ENCODE measurements at places on chromosomes 3 and 15.

DNA sequence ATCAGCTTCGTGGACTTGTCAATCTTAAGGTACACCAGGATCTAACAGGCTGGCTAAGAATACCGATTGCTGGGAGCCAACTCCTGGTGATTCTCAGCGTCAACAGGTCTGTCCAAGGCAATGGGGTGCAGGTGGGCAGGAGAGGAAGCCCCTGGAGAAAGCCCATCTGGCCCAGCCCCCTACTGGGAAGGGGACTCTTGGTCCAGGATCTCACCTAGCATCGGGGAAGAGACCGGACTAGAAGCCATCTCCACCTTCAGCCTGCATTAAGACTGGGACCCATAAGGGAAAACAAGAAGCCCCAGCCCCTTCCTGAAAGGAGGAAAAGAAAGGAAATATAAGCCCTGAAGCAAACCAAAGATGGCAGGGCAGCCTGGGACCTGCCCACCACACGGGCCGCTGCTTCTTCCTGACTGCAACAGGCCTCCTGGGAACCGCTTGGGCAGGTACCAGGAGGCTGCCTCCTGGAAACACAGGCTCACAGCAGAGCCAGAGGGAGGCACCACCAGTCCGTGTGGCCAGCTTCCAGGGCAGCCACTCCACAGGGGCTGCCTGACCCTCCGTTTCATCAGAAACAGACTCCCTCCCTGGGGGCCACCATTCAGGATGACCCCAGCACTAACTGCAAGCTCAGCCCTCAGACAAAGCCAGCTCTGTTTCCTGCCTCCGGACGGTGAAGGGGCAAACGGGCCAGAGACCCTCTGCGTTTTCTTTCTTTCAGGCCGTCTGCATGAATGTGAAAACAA lies 100.2 kb downstream of the LRIG1 start:
- DNase-seq, result no peak

DNA sequence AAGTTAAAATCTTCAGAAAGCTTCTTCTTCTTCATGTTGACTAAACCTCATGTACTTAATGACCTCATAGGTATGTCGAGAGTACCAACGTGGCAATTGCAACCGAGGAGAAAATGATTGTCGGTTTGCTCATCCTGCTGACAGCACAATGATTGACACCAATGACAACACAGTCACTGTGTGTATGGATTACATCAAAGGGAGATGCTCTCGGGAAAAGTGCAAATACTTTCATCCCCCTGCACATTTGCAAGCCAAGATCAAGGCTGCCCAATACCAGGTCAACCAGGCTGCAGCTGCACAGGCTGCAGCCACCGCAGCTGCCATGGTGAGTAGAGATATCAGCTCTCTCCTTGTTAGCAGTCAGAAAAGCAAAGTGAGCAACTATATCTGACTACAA lies 176.5 kb downstream of the MBNL1 start:
- DNase-seq, result no peak

GRCh38 chr3:94433811-94434210 lies 370.9 kb downstream of the NSUN3 start:
- no peak for DNase-seq

DNA sequence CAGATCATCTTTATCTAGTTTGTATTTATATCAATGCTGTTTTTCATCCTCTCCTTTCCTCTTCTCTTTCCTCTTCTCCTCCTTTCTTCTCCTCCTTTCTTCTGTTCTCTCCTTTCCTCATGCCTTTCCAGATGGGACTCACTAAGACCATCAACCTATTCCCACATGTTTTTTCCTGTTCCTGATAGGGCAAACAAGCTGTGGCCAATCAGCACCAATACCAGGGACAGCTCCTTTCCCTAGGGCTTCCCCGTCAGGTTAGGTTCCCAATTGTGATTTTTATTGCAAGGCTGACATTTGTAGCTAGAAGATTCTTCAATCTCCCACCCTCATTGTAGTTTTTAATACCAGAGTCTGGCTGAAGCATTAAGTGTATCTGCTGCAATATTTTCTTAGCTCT lies 76.3 kb upstream of the COL8A1 start:
- no peak for DNase-seq

DNA sequence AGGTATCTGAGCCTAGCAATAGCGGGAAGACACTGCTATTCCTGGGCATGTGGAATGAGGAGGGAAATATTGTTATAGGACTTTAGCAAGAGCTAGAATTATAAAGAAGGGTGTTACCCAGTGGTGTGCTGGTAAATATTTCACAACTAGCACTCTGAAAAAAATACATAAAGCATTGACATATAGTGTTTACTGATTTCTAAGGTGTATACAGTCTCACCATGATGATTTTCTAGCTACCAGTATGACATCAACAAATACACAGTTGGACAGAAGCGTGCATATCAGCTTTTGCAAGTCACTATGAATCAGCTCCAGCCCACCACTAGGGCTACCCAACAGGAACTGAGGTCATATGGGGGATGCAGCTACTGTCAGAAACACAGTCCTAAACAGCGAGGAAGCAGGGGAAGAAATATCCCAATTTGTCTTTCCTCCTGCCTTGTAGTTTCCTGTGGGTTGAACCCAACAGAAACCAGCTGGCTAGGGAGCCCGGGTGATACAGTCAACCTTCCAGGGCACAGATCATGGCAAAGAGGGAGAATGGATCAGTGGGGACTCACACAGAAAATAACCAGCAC lies 39.6 kb downstream of the HGD start:
- no peak for DNase-seq

DNA sequence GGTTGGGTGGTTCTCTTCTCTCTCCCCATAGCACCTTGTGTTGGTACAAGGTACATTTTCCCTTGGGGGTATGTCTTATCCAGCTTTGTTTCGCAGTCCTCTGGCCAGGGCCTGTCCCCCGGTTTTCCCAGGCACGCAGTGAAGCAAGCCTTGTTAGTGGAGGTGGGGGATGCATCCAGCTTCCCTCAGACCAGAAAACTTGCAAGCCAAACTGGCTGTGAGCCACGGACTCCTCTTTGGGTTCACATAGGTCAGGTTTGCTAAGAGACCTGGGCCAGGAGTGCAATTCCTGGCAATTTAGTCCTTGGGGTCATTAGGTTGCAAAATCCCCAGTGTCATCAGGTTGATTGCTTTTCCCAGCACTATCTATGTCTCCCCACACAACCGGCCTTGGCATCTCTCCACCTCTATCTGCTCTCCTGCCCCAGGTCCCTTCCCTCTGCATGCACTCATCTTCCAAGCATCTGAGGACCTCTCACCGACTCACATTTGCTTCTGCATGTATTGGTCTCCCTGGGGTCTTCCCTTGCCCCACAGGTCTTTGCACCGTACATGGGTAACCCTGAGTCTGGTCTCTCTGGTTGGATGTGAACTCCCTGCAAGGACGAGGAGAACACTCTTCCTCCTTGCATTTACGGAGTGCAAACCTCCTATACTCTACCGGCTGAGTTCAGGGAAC lies 34.2 kb downstream of the BCL2L10 start:
- no peak for DNase-seq

DNA sequence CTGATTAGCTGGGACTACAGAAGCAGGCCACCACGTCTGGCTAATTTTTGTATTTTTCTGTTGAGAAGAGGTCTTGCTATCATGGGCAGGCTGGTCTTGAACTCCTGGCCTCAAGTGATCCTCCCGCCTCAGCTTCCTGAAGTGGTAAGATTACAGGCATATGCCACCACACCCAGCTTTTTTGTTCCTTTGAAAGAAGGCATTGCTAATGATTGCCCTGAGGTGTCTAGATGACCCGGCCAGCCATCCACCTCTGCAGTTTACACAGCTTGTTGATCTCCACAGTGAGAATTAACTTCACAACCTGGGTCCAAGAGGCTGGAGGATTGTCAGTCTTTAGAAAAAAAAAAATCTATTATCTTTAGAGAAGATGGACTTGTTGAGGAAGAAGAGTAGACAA lies 58.7 kb downstream of the SMAD3 start:
- DNase-seq, result no peak

GRCh38 chr3:117172426-117172825 lies 462.8 kb downstream of the TUSC7 start:
- no peak for DNase-seq

GRCh38 chr15:79724804-79725203 lies 172.0 kb downstream of the MTHFS start:
- DNase-seq, result no peak

GRCh38 chr15:51046799-51047449 lies 47.8 kb downstream of the TNFAIP8L3 start:
- no peak for DNase-seq

- no peak for DNase-seq
Observed at GRCh38 chr3:69107841-69108240, 14.6 kb downstream of the LMOD3 start.

GRCh38 chr3:51777985-51778384 lies 1.1 kb downstream of the IQCF6 start:
- peak; percentile 24 for DNase-seq

GRCh38 chr15:55897560-55898336 lies 95.7 kb downstream of the NEDD4 start:
- DNase-seq, result no peak

DNA sequence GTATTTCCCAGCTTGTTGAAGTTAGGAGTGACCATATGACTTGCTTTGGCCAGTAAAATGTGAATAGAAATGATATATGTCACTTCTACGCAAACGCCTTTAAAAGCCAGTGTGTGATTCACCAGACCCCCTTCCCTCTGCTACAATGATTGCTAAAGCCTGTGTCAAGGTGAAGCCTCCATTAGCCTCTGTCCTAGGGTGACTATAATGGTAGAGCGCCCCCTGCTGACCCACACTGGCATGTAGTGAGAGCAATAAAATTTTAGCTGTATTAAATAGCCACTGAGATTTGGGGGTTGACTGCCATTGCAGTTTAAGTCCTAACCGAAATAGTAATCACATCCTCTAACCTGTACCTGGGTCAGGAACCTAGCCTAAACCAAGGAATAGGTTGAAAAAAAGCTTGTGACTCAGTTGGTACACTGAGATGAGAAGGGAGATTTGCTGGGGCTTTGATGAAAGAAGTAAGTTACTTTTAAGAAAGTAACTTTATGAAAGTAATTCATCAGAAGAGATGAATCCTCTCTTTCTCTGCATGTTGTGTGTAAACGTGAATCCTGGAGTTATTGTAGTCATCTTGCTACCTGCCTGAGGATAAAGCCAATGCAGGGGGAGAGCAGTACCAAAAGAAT lies 52.6 kb downstream of the GTF2E1 start:
- DNase-seq, result no peak

GRCh38 chr3:127394031-127394430 lies 106.2 kb upstream of the PRR20G start:
- DNase-seq, result no peak

- no peak for DNase-seq
Observed at GRCh38 chr3:168021737-168022450, 73.8 kb downstream of the GOLIM4 start.

GRCh38 chr3:119293871-119294695 lies at the start of gene ARHGAP31:
ARHGAP31 (plus strand) TSS chr3:119294383; CDS start chr3:119294905, 522 bp downstream.
- no peak for DNase-seq

GRCh38 chr15:84035399-84035766 lies 200.2 kb upstream of the GOLGA6L4 start:
- DNase-seq, result no peak

- DNase-seq, result no peak
Observed at GRCh38 chr15:53534105-53534839, 225.2 kb downstream of the WDR72 start.

DNA sequence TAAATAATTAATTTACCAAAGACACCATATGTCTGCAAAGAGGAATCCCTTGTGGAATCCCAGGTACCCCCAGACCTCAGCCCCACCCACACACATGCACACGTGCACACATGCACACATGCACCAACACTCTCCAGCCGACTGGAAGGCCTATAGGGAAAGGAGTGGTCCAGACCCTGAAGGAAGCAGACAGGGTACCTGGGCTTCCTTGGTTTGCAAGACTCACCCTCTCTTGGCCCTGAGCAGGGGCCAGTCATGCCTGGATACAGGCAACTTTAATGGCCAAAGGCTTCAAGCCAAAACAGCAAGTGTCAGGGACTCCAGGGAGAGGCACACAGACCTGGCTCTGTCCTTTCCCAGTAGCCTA lies 8.9 kb upstream of the HAPLN3 start:
- no peak for DNase-seq

- DNase-seq, result no peak
Observed at GRCh38 chr15:26580943-26581342, 191.9 kb downstream of the GABRB3 start.

- DNase-seq, result peak; percentile 42
Observed at GRCh38 chr15:51299187-51300015, 39.0 kb downstream of the CYP19A1 start.

- no peak for DNase-seq
Observed at GRCh38 chr3:191216510-191216909, 17.5 kb downstream of the OSTN start.

- no peak for DNase-seq
Observed at GRCh38 chr3:143697975-143698374, 150.3 kb downstream of the SLC9A9 start.

- no peak for DNase-seq
Observed at GRCh38 chr3:114619771-114620170, 325.9 kb downstream of the TIGIT start.

GRCh38 chr15:71192816-71193215 lies 77.5 kb downstream of the THSD4 start:
- DNase-seq, result no peak

- no peak for DNase-seq
Observed at GRCh38 chr3:41508063-41508696, 308.9 kb downstream of the CTNNB1 start.

GRCh38 chr3:44436181-44436580 lies 41.3 kb downstream of the ZNF445 start:
- no peak for DNase-seq

DNA sequence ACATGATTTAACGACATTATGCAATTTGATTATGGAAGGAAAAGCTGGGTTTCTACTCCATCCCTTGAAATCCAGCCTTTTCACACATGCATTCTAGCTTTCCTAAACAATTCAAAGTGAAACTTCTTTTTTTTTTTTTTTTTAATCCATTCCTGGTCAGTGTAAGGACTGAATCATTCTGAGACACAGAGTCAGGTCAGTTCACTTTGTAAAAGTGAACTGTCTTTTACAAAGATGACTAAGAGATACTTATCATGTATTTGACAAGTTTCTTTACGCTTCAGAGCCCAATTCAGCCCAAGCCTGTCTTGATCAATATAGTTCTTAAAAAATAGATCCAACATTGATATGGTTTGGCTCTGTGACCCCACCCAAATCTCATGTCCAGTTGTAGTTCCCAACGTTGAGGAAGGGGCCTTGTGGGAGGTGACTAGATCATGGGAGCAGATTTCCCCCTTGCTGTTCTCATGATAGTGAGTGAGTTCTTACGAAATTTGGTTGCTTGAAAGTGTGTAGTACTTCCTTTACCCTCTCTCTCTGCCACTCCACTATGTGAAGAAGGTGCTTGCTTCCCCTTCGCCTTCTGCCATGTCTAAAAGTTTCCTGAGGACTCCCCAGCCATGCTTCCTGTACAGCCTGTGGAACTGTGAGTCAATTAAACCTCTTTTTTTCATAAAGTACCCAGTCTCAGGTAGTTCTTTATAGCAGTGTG lies 345.6 kb upstream of the THBS1 start:
- DNase-seq, result no peak

DNA sequence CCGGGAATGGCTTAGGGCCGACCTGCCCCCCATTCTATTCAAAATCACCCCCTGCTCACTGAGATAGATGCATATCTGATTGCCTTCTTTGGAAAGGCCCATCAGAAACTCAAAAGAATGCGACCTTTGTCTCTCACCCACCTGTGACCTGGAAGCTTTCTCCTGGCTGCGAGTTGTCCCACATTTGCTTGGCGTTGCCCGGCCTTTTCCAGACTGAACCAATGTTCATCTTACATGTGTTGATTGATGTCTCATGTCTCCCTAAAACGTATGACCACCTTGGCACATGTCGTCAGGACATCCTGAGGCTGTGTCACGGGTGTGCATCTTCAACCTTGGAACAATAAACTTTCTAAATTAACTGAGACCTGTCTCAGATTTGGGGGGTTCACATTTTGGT lies 3.4 kb upstream of the MUC20 start:
- DNase-seq, result no peak

- no peak for DNase-seq
Observed at GRCh38 chr3:43326891-43327581, 40.7 kb downstream of the SNRK start.

Measured in NCI-H510A (cell line).